ENCODE measurements at places on chromosomes 11 and 22.

DNA sequence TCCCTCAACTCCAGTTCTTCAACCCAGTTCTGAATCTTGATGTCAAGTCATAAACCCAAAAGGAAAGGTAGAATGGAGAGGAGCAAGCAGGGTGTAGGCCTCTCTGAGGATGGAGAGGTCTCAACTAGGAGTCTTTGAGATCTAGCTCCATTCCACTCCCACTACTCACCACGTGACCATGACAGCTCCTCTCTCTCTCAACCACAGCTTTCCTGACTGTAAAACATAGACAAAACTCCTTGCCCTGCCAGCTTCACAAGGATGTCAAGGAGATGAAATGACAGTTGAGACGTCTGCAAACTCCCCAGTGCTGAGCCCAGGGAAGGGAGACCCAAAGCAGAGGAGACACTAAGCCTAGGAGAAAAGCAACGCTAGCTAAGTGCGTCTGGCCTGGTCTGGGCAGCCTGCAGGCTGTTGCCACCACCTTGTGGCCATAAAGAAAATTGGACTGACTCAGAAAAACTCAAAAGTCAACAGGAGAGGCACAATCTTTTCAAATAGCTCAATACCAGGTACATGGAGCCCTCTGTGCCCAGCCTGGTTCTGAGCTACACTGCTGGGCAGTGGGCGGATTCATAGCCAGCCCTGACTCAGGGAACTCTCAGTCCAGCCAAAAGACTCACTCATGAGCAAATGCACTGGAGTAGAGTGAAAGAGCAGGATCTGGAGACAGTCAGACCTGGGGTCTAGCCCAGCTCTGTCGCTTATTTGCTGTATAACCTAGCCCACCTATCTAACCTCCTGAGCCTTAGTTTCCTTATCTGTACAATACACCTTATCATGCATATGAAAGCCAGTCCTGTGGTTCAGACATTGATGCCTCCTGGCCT, 3.4 kb downstream of the CLPB start:
- DNase-seq: peak; percentile 46

GRCh38 chr22:24359452-24360120, 67.8 kb upstream of the ADORA2A start:
- no peak for DNase-seq

DNA sequence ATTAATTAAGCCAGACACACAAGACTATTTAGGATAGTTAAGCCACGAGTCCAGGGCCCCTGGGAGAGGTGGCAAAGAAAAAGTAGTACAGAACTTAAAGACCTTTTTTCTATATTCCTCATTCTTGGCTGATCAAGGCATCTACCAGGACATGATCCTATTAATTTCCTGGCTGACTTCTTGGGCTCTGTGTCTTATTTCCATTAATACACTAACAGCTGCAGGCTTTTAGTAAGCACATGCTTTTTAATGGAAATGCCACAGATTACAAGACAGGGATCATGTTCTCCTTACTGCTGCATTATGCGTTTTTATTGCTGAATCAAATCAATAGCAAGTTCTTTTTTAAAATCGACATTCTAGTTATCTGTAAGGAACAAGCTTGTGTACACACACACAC, 35.2 kb downstream of the BTG4 start:
- DNase-seq: no peak

DNA sequence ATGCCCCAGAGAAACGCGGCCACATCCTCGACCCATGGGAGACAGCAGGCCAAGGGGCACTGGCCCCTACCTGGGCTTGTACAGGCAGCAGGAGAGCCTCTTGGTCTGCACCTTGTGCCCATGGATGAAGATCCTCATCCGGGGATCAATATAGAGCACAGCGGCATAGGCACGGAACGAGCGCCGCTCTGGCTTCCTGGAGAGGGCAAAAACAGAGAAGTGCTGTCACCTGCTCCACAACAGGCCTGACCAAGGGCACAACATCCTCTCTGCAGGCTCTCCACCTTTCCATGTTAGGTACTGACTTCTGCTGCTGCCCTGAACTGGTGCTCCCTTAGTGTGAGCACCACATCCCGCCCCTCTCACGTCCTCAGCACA, 27.2 kb downstream of the MORC2 start:
- no peak for DNase-seq

- DNase-seq: no peak
Observed at GRCh38 chr11:75479597-75480145, 46.1 kb downstream of the GDPD5 start.

- peak; percentile 37 for DNase-seq
Observed at GRCh38 chr11:107741044-107741823, 29.4 kb upstream of the SLN start.

GRCh38 chr11:59713745-59714144, at the start of gene OR10V1:
Gene OR10V1, minus strand, starts transcription at chr11:59713845. Its CDS starts 0 bp downstream, at chr11:59713845.
- DNase-seq: no peak

DNA sequence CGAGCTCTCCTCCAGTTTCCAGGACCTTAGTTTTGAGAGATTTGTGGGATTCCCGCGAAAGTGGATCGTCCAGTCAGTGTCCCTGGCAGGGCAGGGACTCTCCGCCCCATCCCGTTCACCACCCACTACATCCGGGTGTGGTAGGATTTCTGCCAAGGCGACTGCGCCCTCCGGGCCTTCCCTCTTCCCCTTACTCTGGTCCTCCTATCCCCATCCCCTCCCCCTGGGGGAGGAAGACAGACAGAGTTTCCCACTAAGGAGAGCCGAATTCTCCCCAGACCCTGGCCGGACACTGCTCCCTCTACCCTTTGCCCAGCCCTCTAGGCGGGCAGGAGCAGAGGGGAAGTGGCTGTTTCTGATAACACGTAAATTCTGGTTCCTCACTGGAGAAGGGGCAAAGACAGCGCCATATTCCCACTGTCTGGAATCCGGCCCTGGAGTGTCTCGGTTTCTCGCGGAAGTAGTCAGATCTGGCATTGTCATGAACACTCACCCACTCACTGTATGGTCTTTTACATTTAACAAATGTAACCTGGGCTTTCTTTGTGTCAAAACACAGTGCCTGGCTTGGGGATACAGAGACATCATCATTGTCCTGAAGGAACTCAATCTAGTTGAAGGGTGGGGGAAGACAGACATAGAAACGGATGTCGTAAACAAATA, 1.1 kb upstream of the NECTIN1 start:
- DNase-seq: peak; percentile 81

GRCh38 chr11:27972522-27973170, 135.3 kb downstream of the KIF18A start:
- no peak for DNase-seq

DNA sequence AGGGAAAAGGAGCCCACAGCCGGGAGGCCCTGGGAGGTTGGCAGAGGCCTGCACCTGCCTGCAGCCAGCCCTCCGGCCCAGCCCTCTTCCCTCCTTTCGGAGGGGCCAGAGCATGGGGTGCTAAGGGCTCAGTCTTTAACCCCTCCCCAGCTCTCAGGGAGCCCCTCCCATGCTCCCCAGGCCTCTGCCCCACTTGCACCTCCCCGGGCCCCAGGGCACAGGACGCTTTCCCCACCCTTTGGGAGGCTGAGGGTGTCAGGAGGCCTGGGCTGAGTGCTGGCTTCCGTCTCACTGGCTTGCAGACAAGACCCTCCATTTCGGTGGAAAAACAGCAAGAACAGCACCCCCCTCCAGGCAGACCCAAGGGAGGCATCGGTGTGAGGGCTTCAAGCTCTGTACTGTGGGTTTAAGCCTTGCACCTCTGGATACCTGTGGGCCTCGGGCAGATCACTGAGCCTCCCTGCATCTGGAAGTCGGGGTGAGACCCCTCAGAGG, 7.3 kb downstream of the ASCL2 start:
- no peak for DNase-seq

- no peak for DNase-seq
Observed at GRCh38 chr22:46433318-46433717, 97.8 kb downstream of the TRMU start.

- DNase-seq: no peak
Observed at GRCh38 chr11:61041755-61042518, 60.4 kb upstream of the CD5 start.

DNA sequence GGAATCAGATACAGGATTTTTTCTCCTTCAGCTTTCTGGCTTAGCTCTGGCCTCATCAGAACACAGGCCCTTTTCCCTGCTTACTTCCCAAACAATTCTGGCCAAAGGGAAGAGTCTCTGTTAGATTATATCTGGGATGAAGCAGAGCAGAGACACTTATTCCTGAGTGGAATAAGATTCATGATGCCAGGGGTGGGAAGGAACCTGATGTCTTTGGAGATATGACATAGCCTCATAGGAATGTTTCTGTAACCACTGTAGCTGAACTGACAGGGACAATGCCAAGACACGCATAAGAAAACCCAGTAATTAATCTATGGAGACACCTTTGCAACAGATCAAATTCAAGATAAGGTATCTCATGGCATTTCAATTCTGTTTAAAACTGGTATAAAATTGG, 177.1 kb upstream of the RAG2 start:
- no peak for DNase-seq

DNA sequence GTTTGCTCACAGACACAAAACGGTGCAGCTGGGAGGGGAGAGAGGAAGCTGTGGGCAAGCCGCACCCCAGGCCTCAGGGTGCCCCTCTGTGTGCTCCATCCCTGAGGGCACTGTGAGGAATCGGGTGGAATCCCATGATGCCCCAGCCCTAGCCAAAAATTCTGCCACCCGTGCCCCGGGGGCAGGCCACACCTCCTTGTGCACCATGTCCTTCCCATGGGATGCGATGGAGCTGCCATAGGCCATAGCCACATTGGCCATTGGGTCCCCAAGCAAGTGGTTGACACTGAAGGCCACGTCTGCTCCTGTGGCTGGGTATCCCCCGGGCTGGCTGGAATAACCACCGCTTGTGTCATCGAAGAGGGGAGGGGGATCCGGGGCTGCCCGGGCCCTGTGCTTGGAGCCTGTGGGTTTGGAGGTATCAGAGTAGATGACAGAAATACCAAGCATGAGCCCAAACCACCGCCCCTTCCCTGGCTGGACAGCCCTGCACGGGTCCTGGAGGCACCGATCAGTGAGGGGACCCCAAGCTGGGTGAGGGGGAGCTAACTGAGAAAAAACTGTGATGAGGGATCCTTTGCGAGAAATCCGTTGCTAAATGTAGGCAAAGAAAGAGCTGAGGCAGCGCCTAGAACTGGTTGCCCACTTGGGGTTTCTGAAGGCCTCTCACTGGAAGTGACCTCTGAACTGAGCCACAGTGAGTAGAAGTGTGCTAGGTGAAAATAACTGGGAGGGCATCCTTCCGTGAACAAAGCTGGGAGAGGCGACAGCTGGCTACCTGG, 863 bp downstream of the YIF1A start:
- no peak for DNase-seq

DNA sequence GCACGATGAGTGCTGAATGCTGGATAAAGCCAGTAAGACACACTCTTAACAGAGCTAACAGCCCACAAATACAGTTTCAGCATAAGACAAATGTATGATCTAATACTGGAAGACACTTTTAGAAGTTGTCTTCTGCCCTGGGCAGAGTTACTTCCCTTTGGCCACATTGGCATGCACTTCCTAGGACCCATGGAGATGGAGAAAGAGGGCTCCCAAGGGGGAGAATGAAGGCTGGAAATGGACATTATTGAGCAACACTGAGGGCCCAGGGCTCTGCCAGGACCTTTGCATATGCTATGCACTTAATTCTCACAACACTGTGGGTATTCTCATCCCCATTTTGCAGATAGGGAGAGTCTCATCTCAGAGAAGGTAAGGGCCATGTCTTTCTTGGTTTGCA, 123.1 kb downstream of the ADAMTS15 start:
- DNase-seq: no peak

- no peak for DNase-seq
Observed at GRCh38 chr11:82326853-82327252, 406.8 kb downstream of the FAM181B start.

DNA sequence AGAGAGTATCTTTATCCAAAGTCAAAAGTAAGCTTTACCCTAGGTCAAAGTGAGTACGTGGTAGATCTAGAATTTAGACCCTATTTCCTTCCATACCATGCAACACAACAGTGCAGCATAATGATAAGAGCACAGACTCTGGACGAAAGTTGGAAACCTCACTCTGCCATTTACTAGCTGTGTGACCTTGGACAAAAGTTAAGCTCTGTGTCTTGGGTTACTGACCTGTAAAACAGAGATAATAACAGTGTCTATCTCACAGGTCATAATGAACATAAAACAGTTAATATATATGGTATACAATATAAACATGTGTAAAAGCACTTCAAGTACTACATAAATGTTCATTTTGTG, 13.6 kb upstream of the CHRNA10 start:
- no peak for DNase-seq

GRCh38 chr11:69402251-69402887, 79.1 kb upstream of the LINC01488 start:
- DNase-seq: no peak

DNA sequence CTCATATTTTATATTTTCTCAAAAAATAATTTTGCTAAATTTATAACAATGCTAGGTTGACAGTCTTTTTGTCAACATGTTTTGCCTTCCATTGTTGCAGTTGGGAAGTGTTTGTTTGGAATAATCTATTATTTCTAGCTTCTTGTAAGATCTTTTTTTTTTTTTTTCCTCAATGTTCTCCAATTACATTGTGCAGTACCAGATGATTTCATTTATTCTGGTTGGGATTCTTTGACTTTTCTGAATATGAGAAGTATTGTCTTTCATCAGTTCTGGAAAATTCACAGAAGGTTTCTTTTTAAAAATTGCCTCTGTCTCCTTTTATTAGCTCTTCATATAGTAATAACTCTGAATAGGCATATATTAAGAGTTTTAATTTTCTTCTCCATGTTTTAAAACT, 245.4 kb downstream of the DYNC2H1 start:
- DNase-seq: no peak

DNA sequence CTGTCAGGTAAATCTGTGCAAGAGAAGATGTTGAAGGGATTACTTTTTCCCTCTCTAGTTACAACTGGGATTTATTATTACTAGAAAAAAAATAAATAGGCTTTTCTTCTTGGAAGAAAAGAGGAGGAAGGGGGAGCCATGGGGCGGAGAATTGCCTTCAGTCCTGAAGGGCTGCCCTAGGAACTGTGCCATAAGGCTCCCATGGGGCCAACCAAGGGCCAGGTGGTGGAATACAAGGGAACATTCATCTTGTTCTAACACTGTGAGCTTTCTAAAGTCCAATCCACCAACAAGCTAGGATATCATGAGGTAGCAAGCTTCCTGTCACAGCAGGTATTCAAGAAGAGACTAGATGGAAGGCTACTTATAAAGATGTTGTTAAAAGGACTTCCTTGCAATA, 24.8 kb upstream of the NRIP3 start:
- no peak for DNase-seq

DNA sequence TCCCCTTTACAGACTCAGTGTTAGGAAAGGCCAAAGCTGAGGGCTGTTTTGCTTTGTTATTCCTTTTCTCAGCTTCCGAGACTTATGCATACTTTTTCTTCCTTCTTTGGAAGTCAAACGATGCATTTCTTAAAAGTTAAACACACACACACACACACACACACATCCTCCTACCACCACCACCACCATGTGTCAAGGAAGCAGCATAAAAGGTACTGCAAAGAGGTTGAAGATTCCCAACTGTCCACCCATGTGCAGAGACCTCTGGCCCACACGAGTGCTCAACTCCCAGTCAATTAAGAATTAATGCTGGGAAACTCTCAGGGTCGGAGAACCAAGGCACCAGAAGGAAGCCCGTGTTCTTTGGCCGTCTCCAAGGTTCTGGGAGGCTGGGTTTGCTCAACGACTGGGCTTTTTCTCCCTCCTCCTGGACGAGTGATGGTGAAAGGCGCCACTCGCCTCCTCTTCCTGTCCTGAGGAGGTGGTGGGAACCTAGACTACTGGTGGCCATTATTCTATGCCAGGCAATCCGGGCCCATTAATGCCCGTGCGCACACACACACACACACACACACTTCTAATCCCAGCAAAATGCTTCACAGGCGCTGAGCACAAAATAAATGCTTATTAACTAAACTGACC, 15.1 kb downstream of the MN1 start:
- DNase-seq: no peak
